ENCODE measurements at places on chromosomes 6 and 20. TPM values are rescaled to one million over a fixed set of nuclear protein-coding genes. Genes with fewer than 3 reads are reported as not detected.

The OVOL2 gene
- 2.0 TPM for total RNA-seq

DNA sequence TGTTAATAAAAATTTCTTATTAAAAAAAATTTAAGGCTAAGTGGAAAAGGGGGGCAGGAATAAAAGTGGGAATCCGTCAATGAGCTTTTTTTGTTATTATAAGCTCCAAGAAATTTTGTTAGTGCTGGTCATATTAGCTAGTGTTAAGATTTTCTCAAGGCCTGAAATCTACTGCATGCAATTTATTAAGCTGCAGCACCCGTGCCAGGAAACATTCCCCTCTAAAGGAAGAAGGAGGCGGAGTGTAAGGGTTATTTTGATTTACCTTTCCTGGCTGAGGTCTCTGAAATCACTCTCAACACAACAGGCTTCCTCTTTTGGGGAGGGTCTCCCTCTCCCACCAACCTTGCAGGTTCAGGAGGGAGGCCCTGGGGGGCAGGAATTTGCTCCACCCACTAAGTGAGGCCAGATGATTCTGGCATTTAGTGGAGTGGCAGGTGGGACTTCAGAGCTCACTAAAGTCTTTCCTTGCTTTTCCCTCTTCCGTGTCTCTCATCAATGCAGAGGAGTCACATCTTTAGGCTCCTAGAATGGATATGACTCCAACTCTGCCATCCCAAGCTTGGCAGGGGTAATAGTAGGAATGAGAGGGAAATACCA is 168.8 kb downstream of the BCAS1 start:
- DNase-seq, result no peak

DNA sequence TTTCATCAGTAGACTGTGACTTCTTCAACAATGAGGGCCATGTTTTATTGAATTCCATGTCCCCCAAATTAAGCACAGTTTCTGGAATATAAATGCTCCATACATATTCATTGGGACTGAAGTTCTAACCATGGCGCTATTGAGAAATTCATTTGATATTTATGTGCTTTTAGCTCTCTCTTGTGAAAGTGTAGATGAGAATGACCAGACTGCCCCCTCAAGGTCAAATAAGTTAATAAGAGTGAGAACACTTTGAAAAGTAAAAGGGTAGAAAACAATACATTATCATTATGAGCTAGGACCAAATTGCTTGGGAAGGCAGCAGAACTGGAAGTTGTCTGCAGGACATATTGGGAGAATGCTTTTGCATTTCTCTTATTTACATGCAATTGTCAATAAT is 597.9 kb downstream of the EPM2A start:
- DNase-seq, result peak; percentile 47

- DNase-seq, result no peak
Measured at GRCh38 chr6:135514706-135515105, 17.2 kb upstream of the AHI1 start.

The HLA-DPA1 gene
- not detected for total RNA-seq

The CST1 gene
- not detected for total RNA-seq

The LAMA4 gene
- not detected for total RNA-seq

All from MCF 10A (cell line).